ENCODE measurements at places on chromosomes 3 and 15.

- no peak for DNase-seq
These were observed 37.7 kb downstream of the FAM174B start for GRCh38 chr15:92617549-92618520.

DNA sequence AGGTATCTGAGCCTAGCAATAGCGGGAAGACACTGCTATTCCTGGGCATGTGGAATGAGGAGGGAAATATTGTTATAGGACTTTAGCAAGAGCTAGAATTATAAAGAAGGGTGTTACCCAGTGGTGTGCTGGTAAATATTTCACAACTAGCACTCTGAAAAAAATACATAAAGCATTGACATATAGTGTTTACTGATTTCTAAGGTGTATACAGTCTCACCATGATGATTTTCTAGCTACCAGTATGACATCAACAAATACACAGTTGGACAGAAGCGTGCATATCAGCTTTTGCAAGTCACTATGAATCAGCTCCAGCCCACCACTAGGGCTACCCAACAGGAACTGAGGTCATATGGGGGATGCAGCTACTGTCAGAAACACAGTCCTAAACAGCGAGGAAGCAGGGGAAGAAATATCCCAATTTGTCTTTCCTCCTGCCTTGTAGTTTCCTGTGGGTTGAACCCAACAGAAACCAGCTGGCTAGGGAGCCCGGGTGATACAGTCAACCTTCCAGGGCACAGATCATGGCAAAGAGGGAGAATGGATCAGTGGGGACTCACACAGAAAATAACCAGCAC lies 39.6 kb downstream of the HGD start:
- no peak for DNase-seq

DNA sequence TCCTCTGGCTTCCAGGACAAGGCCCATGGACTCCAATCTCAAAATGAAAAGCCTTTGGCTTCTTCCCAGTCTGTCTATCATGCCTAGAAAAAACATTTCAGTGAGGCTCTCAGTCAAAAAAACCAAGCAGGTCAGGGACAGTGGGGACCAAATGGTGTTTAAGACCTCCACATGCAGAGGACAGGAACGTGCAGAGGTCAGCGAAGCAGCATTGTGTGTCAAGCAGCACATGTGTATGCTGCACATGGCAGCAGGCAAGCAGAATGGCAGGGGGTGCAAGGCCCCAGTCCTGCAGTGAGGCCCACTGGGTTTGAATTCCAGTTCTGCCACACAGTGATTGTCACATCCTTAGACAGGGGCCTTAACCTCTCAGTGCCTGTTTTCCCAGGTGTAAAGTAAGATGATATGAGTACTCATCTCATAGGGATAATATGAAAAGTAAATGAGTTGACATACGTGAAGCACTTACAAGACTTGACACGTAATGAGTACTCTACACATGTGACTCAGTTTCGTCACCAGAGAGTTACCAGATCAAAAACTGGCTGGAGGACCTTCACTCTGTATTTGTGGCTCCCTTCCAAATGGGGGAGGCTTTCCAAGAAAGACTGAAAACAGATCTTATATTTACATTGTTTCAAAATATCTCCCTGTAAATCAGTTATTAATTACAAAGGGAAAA lies 11.2 kb downstream of the STIMATE start:
- DNase-seq, result no peak

DNA sequence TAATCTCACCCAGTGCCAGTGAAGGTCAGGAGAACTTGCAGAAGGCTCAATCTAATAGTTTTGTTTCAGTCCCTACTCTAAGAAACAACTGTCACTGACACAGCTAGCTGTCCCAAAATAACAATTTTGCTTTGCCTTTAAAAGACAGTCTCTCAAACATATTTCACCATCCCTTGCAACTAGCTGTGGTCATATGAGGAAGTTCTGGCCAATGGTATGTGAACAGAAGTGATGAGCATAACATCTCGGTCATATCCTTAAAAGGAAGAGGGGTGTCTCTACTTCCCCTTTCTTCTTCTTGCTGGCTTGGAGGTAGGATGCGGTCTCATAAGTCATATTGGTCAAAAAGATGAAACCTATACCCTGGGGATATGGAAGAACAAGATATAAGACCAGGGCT lies 198.1 kb downstream of the NEK10 start:
- DNase-seq, result no peak

- DNase-seq, result no peak
These were observed 11.9 kb downstream of the FYCO1 start for GRCh38 chr3:45983770-45984169.

DNA sequence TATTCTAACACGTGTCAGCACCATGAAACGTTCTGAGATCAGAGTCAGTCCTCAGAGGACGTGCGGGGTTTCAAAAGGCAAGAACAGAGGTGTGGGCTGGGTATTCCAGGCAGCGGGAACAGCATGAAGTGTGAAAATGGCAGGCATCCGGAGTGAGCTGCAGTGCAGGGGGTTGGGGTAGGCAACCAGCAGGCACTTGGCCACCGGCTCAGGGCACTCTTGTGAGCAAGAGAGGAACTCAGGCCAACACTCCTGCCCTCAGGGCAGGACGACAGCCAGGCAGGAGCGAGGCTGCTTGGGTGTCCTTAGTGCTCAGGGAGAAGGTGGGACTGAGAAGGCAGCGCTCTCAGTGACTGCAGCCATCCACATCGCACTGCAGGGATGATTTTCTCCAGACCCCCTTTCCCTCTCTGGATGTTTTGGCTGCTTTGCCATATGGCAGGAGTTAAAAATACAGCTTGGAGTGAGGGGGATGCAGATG lies 151.1 kb downstream of the NUP210 start:
- no peak for DNase-seq

- no peak for DNase-seq
These were observed 67.3 kb downstream of the TGFBR2 start for GRCh38 chr3:30673425-30674341.

Data from effector memory CD4-positive, alpha-beta T cell (primary cell).